ENCODE measurements at places on chromosomes 11 and 22.

DNA sequence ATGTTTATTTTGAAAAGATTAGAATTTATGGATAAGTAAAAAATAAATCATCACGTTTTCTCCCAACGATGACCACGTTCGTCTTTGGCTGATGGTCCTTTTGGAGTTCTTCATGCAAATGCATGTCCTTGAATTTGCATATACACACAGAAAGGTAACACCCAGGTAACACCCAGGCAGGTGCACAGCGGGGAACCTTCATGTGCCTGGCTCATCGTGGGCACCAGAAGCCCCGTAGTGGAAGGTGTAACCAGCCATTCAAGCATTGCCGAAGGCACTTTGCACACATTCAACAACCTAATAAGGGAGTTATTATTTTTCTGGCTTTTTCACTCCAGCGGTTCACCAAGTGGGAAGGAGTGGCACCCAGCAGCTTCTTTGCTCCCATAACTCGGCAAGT is 404.6 kb downstream of the TBC1D22A start:
- DNase-seq = no peak

- no peak for DNase-seq
Measured at GRCh38 chr11:118792570-118793124, 1.7 kb upstream of the DDX6 start.

- DNase-seq = no peak
Measured at GRCh38 chr11:125375146-125375545, 120.9 kb downstream of the FEZ1 start.

- DNase-seq = peak; percentile 23
Measured at GRCh38 chr22:31089160-31090100, 8.3 kb downstream of the SMTN start.

GRCh38 chr11:97937501-97937900 is 1083.2 kb upstream of the CNTN5 start:
- no peak for DNase-seq

- no peak for DNase-seq
Measured at GRCh38 chr11:111531687-111532364, 8.7 kb upstream of the LAYN start.

DNA sequence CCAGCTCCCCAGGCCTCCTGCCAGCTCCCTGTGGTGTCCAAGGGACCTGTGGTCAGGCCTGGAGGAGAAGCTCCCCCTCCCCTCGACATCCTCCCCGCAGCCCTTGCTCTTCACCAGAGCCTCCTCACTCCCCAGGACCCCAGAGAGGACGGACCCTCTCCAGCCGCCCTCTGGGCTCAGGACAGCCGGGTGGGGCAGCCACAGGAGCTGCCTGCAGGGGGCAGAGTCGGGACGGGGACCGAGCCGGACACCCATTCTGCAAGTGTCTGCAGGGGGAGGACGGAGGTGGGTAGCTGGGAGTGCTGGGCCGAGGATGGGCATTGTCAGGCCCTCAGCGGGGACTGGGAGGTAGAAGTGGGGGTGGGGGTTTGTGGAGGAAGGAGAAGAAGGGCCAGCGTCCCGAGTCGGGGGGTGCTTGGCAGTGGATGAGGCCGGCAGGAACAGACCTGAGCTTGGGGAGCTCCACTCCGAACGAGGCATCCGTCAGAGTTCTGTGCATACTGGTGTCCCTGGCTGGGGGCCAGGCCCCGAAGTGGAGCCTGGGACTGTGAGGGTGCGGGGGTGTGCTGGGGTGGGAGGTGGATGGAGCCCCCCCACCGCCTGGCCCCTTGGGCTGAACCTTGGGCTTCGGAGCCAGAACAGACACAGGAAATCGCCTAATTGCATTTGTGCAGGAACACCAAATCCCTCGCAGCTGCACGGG is 15.2 kb downstream of the PRR33 start:
- DNase-seq = no peak

DNA sequence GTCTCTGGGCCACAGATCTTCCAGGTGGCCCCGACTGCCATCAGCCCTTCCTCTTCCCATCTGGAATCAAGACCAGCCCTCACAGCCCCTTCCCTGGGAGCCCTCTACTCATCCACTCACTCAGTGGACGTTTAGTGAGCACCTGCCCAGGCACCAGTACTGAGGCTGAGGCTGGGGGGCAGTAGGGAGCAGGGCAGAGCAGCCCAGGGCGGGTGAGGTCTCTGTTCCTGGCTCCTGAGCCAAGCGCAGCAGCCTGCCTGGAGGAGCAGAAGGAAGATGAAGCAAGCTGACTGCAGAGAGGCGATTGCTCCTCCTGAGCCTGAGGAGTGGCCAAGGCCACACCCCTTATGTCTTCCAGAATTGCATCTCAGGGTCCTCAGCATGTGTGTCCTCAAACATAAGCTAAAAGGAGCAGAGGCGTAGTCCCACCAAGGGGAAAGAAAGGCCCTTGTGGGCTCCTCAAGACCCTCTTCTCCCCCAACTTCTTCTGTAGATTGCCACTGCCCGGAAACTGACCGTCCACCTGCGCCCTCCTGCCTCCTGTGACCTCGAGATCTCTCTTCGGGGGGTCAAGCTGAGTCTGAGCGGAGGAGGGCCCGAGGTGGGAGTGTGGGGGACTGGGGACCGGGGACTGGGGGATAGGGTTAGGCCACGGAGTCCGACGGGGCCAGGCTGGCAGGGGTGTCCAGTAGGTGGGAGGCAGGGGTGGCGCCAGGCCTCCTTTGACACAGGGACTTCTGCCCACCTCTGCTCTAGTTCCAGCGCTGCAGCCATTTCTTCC is 5.8 kb downstream of the MAPK8IP2 start:
- no peak for DNase-seq

- DNase-seq = no peak
Measured at GRCh38 chr11:118175031-118175992, 1.1 kb downstream of the SCN2B start.

DNA sequence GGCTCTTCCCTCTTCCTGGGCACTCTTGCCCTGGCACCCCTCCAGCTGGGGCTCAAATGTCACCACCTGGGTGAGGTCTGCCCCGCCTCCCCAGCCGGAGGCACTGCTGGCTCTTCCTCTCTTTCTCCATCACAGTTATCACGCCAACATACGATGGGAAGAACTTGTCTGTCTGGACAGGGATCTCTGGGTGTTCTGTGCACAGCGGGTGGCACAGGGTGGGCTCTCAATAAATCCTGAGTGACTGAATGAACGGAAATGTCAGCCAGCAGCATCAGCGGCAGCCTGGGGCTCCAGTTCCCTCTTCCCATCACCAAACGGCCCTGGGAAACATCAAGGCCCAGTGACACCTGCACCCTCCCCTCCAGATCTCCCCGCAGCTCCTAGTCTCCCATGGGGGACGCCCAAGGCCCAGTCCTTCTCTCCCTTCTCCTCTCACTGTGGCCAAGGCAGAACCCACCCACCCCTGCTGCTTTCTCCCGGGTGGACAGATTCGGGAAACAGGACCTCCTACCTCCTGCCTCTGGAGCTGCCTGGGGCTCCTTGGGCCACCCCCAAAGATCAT is 440 bp upstream of the SLC25A45 start:
- DNase-seq = no peak

DNA sequence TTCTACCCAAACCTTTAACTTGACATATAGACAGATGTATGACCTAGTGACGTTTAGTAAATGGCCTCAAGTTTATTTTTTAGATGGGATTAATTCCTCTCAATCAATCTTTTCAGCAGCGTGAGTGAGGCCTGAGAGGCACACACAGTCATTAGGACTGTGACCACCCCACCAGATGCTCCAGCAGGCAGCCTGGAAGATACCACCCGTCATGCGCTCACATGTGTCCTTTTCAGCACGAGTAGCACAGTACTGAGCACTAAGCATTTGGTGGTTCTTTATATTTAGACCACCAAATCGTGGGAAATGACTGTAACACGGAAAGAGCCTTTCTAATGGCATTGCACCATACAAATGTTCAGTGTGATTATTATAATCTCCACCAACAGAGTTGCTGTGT is 354.6 kb upstream of the DDI1 start:
- no peak for DNase-seq

- DNase-seq = no peak
Measured at GRCh38 chr11:87351676-87352075, 313.9 kb downstream of the TMEM135 start.

DNA sequence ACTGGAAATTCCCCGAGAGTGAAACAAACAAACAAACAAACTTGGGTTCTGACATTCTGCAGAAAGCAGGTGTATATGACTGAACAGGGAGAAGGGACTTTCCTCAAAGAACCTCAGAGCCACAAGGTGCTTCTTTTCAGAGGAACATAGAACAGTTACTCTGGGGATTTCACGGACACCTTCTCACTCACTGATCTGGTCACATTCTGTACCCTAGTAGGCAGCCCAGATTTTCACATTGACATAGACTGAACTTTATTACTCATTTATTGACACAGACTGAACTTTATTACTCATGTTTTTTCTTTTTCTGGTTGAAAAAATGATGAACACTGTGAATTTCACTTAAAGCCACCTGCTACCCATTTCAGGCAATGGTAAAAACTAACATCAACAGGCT is 263.0 kb downstream of the OPCML start:
- no peak for DNase-seq

GRCh38 chr11:67271541-67272284 is 5.4 kb downstream of the GRK2 start:
- DNase-seq = peak; percentile 26

DNA sequence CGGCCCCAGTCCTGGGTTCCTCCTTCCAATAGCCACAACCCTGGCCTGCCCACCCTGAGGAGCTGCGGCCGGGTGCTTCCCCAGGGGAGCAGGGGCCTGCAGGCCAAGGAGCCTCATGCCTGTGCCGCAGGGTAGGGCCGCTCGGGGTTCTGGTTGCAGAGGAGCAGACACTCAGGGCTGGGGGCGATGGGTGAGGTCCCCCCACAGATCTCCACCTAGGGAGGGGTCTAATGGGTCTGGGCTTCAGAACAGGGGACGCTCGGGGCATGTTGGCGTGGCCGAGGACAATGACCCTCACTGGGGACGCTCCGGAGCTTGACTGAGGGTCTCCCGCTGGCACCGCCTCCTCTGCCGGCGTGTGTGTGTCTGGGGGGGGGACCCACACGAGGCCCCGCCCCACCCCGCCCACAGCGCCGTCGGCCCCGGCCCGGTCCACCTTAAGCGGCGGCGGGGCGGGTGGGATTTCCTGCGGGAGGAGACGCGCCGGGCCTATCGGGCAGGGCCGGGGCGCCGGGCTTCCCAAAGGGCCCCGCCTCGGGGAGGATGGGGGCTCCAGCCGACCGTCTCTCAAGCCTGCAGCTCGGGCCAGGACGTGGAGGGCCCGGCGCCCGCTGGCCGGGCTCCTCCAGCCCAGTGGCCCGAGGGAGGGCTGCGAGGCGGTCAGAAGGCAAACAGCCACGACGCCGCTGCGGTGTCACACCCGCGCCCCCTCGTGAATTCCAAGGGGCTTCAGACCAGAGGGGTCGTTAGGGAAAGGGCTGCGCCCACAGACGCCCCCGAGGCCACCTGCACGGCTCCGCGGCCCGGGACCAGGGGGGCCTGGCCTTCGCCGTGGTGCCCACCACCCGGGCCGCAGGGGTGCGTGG is 640 bp upstream of the ZDHHC8 start:
- peak; percentile 53 for DNase-seq

- DNase-seq = no peak
Measured at GRCh38 chr11:12276356-12276755, 101.0 kb upstream of the PARVA start.

DNA sequence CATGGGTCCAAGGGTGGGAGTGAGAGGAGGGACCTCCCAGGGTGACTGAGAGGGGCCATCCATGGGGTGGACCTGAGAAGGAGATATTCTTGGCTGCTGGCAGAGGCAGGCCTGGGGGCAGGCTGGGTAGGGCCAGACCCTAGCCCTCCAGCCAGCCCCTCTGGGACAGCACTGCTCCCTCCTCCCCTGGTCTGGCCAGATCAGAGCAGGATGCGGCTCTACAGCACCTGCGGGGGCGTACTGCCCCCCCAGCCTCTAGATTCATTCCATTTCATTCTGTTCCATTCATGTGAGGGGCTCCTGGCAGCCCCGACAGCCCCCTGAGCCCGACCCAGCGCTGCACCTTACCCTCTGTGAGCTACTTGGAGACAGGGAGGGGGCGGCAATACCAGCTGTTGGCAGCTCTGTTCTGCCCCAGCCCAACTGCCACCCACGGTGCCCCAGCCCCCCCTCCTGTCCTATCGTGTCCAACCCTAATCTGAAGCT is 34.3 kb upstream of the MYRF start:
- no peak for DNase-seq

DNA sequence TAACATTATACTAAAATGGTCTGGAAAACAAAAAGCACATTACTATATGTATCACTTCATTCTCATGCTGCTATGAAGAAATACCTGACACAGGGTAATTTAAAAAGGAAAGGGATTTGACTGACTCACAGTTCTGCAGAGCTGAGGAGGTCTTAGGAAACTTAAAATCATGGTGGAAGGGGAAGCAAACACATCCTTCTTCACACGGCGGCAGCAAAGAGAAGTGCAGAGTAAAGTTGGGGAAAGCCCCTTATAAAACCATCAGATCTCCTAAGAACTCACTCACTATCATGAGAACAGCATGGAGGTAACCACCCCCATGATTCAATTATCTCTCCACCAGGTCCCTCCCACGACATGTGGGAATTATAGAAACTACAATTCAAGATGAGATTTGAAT is 60.0 kb downstream of the FAM181B start:
- DNase-seq = no peak

DNA sequence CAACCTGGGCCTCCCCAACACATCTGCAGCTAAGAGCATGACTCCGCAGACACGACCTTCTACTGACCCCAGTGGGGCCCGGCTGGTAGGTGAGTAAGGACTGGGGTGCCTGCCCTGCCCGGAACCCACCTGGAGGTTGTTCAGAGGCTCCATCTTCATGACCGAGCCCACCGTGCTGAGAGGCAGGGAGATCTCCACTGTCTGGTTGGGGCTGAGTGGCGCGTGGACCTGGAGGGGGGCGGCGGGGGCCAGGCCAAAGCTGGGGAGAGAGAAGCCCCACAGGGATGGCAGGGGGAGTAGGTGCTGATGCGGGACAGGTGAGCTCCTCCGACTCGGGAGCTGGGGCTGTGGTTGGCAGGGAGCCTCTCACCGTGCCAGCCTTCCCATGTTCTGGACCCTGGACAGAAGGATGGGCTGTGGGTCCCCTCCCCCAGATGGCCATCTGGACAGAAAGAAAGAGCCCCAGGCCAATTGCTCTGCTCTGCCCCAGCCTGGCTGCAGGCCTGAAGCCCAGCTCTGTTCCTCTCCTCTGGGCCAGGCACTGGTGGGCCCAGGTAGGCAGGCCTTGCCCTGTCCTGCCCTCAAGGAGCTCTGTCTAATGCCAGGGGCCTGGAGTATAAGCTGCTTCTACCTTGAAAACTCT is 16.3 kb upstream of the RASL10A start:
- DNase-seq = no peak

GRCh38 chr11:63502252-63502820 is 3.5 kb upstream of the LGALS12 start:
- no peak for DNase-seq

DNA sequence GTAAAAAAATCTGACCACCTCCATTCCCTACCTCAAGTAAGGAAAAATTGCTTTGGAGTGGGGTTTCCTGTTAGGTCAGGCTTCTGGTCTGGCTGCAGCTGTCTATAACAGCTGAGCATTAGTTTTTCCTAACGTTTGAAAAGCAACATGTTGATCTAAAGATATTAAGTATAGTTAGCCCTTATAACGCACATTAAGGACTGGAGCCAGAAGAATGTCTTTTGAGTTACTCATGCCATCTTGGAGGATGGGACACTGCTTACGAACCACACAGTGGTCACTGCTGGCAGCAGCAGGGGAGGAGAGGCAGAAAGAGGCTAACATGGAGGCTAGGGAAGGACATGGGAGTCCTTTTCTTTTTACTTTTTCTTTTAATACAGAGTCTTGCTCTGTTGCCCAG is 44.1 kb upstream of the GDPD4 start:
- no peak for DNase-seq

- DNase-seq = no peak
Measured at GRCh38 chr11:88303037-88303436, 34.5 kb downstream of the CTSC start.
